ENCODE measurements at places on chromosomes 4 and X.

DNA sequence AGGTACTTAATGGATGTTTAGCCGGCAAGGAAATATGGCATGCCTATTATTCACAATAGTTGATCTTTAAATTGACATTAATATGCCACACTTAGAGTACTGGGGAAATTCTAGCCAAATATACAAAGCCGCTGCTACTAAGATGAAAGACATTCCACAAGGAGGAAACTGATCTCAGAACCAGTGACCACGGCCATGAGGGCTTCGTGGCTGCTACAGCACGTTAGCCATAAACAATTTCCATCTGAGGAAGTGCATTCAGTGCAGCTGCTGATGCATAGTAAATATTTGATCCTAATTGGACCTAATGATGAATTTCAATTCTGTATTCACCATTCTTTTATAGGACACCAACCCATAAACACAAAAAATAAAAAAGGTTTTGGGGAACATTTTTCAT, 59.1 kb downstream of the SORBS2 start:
- DNase-seq: no peak

DNA sequence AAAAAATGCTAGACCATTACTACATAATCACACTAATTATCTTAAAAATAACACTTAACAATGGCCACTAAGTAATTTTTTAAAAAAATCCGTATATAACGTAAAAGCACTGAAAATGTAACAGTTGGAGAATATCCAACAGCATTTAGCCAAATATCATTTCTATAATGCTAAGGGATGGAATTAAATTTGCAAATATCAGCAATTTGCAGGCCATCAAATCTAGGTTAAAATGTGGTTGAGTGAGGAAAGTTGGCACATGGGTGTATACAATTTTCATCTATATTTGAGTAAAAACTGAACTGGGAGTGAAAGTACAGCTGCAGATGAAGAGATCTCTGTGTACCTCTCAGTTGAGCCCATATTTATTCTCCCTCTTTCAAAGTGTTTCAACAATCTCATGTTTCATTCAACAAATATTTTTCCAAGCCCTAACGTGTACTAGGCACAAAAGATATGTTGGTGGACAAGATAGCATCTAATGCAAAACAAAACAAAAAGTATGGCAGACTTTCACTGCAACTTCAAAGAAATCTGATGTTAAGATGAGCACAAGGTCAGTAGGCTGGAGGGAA, 63.0 kb downstream of the MBNL3 start:
- DNase-seq: no peak

DNA sequence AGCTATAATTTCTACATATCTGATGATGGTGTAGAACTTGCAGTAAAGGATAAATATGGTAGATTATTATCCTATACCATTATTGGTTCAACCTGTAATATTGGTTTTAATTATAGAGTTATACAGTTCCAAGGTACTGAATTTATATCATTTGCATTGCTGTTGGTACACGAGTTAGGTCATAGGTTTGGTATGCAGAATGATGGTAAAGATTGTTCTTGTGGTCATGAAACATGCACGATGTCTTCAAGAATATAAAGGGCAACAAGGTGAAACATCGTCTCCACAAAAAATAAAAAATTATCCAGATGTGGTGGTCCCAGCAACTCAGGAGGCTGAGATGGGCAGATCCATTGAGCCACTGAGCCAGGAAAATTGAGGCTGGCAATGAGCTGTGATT, 99.6 kb downstream of the ADAM29 start:
- no peak for DNase-seq

DNA sequence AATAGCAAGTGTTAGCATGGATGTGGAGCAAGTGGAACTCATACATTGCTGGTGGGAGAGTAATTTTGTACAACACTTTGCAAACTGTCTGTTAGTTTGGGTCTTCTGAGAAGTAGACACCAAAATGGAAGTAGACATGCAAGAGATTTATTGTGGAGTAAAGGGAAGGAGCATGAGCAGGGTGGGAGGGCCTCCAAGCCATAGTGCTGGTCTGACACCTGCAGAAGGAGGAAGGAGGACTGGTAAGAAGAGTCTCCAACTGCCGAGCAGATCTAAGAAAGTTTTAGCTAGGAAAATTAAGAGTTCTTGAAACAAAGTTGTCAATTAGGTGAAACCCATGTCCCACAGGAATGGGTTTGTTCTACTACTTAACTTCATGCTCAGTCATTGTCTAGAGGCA, 64.0 kb upstream of the DDIT4L start:
- DNase-seq: no peak

GRCh38 chr4:155107059-155107458, 101.4 kb upstream of the NPY2R start:
- no peak for DNase-seq

DNA sequence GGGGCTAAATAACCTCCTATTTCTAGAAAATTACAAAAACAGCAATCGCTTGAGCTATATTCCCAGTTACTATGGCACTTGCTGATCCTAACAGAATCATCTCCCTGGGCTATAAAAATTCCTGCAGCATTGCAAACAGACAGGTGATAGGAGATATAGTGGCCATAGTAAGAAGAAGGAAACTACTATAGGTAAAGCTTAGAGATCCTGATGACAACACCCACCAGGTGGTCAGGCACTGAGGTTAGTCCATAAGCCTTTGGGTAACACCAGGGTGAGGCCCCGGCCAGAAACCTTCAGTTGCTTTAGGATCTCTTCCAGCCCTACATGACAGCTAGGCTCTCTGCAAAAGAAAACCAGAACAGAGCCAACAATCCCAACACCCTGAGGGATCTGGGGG, 197.9 kb upstream of the PPP1R2C start:
- DNase-seq: no peak

DNA sequence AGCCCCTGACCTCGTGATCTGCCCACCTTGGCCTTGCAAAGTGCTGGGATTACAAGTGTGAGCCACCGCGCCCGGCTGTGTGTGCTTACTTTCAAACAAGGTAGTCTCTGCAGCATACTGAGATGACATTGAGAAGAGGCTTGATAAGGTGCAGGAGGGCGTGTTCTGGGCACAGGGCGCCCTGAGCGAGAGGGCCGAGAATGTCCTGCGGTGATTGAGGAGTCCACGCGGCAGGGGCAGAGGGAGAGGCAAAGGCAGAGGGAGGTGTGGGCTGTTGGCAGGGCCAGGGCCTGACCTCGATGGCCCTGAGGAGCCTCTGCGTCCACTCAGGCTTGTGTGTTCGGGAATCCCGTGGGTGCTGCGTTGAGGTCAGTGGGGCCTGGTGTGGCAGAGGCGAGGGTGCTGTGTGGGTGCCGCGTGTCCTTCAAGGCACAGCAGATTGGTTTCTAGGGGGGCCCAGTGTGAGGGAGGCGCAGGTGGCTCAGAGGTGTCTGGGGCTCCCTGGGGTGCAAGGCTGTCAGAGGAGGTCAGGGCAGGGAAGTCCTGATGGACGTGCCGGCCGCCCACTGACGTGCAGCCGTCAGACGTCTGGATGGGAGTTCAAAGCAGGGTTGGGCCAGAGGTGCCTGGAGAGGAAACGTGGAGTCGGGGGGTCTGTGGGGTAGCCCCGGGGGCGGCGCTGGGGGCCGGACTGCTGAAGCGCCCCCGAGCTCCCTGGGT, 12.1 kb downstream of the PCGF3 start:
- no peak for DNase-seq

GRCh38 chr4:37721995-37722638, 35.9 kb upstream of the RELL1 start:
- no peak for DNase-seq

DNA sequence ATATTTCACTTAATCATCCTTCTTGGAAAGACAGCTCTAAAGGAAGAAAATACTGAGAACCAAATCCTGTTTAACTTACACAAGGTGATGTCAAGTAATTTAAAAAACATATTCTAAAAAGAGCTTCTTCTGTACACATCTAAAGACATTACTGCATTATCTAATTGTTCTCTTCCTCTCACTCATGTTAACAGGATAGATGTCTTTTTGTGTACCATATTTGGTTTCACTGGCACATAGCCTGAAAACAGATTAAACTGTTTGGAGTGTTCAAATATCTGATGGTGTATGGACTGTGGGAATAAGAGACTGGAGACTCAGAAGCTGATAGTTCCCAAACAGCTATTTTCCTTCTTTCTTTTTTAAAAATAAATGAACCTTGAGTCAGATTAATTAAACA, 213.3 kb upstream of the MAB21L2 start:
- no peak for DNase-seq

DNA sequence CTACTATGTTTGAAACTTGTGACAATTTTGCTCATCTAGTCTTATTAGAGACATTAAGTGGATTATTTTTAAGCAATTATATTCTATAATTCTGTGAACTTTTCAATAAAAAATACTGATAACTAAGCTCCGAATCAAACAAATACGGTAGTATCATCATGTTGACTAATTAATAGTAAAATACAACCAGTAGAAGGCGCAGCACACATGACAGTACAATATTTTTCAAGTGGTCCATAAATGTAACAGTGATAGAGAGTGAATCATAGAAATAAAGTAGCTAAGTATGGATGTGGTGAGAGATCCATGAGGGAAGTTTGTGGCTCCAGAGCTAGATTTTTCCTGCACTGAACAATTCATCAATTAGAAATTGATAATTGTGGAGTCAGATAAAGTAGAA, 666.2 kb downstream of the KCTD8 start:
- no peak for DNase-seq

- DNase-seq: no peak
These were observed 38.0 kb upstream of the SPARCL1 start for GRCh38 chr4:87567191-87567590.

- no peak for DNase-seq
These were observed 1805.6 kb upstream of the TENM3 start for GRCh38 chr4:180437601-180438000.

GRCh38 chrX:12118134-12118533, 20.1 kb upstream of the FRMPD4 start:
- DNase-seq: no peak

GRCh38 chr4:121353213-121353612, 27.6 kb downstream of the QRFPR start:
- DNase-seq: no peak

GRCh38 chr4:146098978-146099377, 76.5 kb upstream of the LSM6 start:
- no peak for DNase-seq
